ENCODE measurements at places on chromosomes 4 and X. TPM values are rescaled to one million over a fixed set of nuclear protein-coding genes. Genes with fewer than 3 reads are reported as not detected.

IBSP gene
- not detected for total RNA-seq

PPEF2 gene
- 0.10 TPM for total RNA-seq

GRCh38 chrX:150762258-150763165 lies 69.3 kb downstream of the MTMR1 start:
- no peak for DNase-seq

GRCh38 chrX:97132664-97133415 lies 249.1 kb downstream of the RPA4 start:
- DNase-seq = no peak

- peak; percentile 24 for DNase-seq
Measured at GRCh38 chrX:151505796-151506195, 57.7 kb upstream of the PASD1 start.

- DNase-seq = no peak
Measured at GRCh38 chr4:54332542-54332941, 103.4 kb downstream of the PDGFRA start.

DNA sequence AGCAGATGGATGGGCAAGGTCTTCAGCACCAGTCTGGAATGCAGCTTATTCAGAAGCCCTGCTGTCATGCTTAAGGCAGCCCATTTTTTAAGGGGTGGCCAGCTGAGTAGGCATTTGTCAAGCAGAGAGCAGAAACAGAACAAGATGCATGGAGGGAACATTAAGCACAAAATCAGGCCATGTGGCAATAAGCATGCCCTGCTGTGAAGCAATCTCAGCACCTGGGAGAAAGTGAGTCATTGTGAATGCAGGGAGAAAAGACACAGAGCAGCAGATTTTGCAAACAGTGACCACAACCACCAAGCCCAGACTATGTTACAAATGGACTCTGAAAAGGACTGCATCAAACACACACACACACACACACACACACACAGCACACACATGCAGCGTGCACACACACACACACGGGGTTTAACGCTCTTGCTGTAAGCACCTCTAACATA lies 94.1 kb upstream of the GALNT7 start:
- DNase-seq = no peak

DNA sequence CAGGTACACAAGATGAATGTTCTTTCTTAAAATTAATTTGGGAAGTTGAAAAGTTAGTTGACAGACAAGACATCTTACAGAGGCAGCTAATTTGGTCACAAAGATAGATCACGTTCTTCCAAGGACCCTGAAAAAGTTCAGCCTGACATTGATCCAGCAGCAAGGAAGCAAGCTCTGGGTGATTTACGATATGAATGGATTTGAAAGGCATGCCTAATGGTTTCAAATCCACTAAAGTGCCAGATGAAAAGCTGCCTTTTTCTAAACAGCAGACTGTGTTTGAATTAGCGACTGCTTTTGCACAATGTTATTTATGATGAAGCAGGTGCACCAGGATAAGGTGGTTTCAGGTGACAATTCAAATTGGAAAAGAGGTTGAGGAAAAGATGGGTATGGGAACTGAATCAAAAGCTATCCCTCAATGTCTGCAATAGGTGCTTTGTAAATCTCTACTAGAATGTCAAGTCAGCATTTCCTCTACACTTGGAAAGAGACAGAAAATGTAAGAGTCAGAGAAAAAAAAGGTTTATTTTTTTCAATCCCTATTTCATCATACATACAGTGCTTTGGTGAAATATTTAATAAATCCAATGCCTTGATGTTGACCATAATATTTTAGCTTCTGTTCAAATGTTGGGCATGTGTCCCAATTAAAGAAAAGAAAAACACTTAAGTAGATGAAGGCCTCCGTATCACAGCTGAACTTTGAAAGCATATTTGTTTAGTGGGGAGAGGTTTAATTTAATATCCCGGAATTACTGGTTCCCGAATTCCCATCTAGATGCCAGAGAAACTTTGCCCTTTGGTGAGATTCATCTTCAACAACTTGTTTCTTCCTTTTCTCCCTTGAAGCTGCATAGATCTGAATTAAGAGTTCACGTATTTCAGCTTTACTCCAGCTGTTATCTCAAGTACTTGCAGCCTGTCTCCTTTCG lies 6.0 kb downstream of the RASGEF1B start:
- no peak for DNase-seq

DNA sequence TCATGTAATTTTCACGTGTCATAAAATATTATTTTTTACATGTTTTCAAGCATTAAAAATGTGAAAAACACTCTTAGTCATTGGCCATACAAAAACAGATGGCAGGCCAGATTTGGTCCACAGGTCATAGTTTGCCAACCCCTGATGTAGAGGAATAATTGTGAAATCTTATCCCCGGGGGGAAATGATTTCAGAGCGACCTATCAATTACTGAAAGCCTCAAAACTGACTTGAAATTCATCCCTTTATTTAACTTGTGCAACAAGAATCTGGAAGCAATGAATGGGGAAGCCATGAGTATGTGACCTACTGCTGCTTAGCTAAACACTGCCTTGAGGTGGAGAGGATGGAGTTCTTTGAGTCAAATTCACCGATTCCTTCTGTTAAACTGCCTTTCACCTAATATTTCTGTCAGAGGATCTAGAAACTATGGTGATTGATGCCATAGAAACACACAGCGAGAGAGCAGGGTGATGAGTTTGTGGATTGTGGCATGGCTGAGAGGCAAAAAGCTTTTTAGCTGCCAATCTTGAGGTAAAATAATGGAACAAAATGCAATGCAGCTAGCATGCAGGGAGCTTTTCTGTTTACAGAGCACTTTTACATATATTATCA lies 30.3 kb upstream of the BRS3 start:
- no peak for DNase-seq
